ENCODE measurements at places on chromosomes 5 and 9.

DNA sequence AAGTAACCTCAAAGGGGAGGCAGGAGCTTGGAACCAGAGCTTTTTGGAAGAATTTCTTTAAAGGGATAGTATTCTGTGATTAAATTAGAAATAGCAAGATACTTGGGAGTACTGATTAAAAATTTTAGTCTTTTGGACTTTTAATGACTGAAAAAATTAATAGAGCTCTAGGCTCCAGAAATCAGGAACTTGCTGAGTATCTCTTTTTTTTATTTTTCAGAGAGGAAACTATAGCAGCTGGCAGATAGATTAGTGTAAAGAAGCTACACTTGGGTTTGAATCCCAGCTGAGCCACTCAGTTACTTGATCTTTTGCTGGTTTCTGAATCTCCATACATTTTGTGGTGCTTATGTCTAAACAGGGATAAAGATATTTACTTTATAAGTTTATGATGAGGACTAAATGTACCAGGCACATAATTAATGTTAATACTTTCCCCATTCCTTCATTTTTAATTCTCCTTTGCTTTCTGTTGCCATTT is 94.2 kb upstream of the TNC start:
- DNase-seq, result no peak

GRCh38 chr9:37729499-37729898 is 24.1 kb upstream of the TRMT10B start:
- DNase-seq, result no peak

GRCh38 chr9:85876628-85877027 is 64.3 kb upstream of the NAA35 start:
- no peak for DNase-seq

DNA sequence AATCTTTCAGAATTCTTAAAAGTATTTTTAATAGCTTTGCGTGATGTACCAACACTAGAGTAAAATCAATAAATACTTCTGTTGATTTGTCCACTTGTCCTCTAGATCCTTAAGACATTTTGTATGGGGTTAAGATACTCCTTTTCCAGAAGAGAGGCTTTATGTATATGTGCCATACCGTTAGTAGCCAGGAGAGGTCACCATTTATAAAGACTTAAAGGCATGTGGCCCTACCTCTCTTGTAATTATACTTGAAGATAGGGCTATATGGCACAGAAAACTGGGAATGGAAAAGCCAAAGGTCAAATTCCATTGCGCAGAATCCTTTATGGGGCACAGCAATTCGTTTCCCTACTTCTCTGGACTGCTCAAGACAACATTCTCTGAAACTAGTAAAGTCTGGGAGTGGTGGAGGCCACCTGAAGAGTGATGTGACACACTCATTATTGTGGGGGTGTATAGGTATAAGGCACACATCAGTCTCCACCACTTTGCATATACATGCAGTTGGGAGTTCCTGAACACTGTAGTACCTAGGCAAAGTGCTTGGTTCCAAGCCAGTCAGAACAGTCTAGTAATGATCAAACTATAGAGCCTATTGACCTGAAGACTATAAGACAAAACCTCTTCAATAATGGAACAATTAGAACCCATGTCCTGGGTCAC is 140.1 kb upstream of the FBXL17 start:
- DNase-seq, result no peak

DNA sequence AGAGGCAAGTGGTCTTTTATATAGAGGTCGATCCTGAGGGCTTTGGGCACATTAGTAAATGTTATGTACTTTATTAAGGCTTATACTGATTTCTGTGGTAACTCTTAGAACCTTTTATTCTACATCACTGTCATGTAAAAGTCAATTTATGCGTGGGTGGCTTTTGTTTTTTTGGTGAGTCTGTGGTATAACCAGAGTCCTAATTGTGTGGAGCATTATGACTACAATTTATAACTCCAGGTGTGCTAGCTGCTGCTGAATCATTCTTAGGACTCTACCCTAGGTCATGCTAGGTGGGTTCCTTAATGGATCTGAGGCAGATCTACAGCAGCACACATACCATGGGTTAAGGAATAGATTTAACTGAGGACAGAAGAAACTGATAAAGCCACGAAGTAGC is 33.9 kb upstream of the KCNN2 start:
- no peak for DNase-seq

- no peak for DNase-seq
These were observed 1089.8 kb upstream of the NUDT12 start for GRCh38 chr5:104652271-104652861.

- DNase-seq, result no peak
These were observed 155.6 kb upstream of the PANK3 start for GRCh38 chr5:168734620-168735300.

DNA sequence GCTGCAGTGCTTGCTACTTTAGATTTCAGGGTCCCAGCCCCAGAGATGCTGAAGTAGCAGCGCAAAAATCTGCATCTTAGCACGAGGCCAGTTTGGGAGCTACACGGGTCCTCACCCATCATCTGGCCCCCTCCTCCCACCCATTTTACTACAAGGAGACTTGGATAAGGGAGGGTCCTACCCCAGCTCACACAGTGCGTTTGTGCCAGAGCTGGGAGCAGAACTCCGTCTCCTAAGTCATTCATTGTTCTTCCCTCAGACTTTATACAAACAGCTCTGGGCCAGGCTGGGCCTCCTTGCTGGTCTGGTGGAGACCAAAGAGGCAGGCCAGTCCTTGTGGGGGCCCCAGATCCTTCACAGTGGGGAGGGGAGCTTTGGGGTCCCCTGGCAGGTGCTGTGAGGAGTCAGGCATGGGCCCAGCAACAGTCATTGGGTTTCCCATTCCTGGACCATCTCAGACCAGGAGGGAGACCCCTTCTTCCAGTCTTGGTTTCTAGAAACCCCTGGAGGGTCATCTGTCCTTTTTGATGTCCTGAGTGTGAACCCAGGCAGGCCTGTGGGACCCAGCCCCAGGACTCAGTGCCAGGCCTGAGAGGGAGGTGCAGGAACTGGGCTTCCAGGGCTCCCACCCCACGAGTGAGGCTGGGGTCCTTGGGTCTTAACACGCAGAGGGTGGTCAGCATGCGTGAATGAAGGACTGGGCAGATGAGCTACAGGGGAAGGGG is 2.3 kb upstream of the IL17B start:
- DNase-seq, result no peak
